ENCODE measurements at places on chromosomes 6 and 20. TPM values are rescaled to one million over a fixed set of nuclear protein-coding genes. Genes with fewer than 3 reads are reported as not detected.
A peak's percentile ranks its signal among the peaks of the same experiment; 100 is the strongest.

DNA sequence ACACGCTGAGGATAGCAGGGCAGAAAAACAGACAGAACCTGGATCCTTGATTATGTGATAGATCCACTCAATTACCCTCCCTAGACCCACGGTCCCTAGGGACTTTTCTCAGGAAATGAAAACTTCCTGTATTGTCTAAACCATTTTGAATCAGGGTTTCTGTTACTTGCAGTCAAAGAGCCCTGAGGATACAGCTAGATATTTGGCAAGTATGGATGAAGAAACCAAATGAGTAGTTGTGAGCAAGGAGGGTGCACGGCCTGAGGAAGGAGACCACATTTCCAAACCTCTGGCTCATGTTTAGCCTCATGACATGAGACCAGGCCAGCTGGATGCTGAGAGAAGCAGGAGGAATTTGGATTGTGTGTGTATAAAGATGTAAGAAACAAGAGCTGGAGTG is 91.6 kb downstream of the MRPL14 start:
- DNase-seq = no peak

DNA sequence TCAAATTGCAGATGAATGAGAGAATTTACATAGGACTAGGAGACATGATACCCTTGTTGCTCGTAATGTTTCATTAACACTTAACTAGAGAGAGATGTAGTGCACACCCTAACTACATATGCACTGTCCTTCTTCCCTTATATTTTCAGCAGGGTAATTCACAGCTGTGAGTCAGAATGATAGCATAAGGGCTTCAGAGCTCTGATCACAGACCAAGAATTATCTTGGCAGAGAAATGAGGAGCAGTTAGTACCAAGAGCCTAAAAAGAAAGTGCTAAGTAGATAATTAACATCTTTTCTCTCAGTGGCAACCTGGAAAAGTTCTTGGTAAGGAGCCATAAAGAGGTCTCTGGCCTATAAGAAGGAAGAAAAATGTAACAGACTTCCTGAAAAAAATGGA is 35.8 kb downstream of the GRIK2 start:
- no peak for DNase-seq

DNA sequence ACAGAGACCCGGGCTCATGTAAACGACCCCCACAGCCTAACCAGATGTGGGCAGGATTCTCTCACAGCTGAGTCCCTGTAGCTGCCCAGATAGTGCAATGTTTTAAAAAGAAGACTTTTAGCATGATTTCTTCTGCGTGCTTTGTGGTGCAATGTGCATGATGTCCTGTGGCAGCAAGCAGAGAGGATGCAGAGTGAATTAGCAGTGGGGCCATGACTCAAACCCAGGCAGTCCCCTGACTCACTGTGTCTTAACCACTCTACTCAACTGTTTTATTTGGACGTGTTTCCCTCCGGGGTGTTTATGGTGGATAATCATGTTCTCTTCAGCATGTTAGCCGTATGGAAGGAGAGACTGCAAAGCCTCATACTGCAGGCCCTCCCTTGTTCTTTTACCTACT is 247.9 kb downstream of the SLC24A3 start:
- DNase-seq = no peak

DNA sequence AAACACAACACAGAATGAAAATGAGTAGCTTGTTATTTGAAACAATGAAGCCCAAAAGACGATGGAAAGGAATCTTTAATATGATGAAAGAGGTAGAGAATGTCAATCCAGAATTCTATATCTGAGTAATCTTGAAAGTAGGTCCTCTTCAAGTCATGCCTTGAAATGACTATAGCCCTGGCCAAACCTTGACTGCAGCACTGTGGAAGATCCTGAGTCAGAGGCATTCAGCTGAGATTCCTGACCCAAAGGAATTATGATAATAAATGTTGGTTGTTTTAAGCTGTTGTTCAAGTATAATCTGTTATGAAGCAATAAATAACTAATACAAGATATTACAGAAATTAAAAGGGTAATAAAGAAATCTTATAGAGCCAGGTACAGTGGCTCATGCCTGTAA is 64.8 kb downstream of the IBTK start:
- DNase-seq = no peak

- no peak for DNase-seq
Measured at GRCh38 chr6:16765235-16765634, 4.0 kb upstream of the ATXN1 start.

Gene JPH2
- total RNA-seq = not detected

DNA sequence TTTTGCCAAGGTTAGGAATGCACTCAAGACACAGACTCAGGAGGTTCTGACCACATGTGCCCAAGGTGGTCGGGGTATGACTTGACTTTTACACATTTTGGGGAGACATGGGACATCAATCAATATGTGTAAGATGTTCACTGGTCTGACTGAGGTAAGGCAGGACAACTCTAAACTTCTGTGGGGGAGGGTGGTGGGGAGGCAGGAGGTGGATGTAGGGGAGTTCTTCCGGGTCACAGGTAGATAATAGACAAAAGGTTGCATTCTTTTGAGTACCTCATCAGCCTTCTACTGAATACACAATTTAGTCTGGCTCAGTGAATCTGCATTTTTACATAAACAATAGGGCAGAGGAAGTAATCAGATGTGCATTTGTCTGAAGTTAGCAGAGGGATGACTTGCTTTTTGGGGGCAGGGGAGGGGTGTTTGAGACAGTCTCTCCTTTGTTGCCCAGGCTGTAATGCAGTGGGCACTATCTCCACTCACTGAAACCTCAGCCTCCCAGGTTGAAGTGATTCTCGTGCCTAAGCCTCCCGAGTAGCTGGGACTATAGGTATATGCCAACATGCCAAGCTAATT is 10.9 kb downstream of the ECHDC1 start:
- no peak for DNase-seq

DNA sequence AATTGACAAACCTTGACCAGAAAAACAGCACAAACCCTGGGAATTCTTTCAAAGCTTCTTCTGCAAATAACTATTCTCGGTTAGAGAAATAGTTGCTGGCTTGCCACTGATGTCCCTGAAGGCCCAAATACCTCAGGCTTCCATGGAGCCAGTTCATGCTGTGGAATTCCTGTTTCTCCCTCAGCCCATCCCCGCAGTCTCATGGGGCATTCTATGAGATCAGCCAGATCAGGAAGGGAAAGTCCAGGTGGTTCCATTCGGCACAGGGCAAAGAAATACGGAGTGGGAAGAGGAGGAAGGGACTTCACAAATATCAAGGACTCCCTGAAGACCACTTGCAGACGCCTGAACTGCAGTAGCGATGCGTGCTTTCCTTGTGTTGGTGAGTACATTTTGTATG is 63.3 kb downstream of the MYLK4 start:
- no peak for DNase-seq

GRCh38 chr6:111011360-111012142 is 29.7 kb downstream of the RPF2 start:
- peak; percentile 23 for DNase-seq

- no peak for DNase-seq
Measured at GRCh38 chr6:52529311-52529710, 47.5 kb downstream of the TRAM2 start.

Gene CST9
- not detected for total RNA-seq

DNA sequence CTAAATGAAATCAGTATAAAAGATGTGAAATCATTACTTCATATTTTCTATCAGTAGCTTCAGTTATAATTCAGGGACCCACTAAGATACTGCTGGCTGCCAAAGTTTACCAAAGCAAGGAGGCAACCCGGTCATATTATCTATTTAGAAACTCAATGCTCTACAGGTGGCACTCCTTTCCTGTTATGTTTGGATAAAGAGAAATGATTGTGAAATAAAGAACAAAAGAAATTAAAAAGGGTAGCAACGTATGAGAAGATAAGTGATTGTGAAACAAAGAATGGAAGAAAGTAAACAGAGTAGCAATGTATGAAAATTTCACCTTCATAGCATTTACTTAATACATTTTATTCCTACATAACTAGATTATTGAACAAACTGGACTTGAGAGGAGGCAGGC is 45.2 kb downstream of the RSPH3 start:
- no peak for DNase-seq

Gene C6orf58
- total RNA-seq = not detected

Gene DSP
- 0.02 TPM for total RNA-seq

DNA sequence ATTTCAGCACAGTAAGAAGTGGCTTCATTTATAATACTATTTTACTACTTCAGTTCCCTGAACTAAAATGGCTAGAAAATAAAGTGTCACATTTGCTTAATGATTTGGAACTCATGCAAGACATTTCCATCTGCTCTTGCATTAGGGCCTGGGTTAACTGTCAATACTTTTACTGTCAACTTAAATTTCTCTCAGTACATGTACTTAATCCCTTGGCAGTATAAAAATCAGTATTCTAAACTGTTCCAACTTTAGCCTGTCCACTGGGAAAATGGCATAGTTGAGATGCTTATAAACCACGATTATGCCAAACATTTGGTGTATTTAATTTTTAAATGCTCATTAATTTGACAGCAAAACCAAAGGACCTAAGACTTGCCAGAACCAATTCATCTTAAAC is 154.5 kb downstream of the ASCC3 start:
- DNase-seq = no peak

- DNase-seq = no peak
Measured at GRCh38 chr20:11677428-11677827, 240.3 kb upstream of the BTBD3 start.

Gene PRL
- total RNA-seq = not detected

GRCh38 chr6:152309648-152310047 is 327.5 kb downstream of the SYNE1 start:
- DNase-seq = no peak

Gene ZNF451
- 26.2 TPM for total RNA-seq

- DNase-seq = no peak
Measured at GRCh38 chr20:48819821-48820648, 7.8 kb downstream of the PREX1 start.

Gene SPATA25
- total RNA-seq = 0.12 TPM

- no peak for DNase-seq
Measured at GRCh38 chr6:122078481-122078880, 321.0 kb upstream of the HSF2 start.

DNA sequence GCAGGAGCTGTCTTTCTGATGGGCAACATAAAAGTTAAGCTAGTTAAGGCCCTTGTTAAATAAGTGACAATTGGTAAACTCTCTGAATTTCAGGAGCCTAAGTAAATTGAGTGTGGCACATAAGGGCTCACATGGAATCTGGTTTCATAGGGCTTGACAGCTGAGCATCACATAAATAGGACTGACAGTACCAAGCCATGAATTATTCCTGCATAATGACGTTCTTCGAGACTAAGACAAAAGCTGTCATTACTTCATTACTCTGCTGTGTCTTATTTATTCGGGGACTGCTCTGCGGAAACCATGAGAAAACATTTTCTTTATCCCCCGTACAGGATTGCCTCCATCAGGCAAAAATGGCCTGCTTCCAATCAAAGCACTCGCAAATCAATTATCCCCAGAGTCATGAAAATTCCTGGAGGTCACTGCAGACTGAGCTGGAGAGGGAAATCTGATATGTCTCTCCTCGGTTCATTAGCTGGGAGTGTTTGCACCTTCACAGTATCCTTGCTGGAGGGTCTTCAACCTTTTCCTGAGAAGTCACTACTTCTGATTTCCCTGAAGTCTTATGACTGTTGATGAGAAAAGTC is 311.4 kb downstream of the CDH26 start:
- no peak for DNase-seq

Gene CGA
- total RNA-seq = not detected

DNA sequence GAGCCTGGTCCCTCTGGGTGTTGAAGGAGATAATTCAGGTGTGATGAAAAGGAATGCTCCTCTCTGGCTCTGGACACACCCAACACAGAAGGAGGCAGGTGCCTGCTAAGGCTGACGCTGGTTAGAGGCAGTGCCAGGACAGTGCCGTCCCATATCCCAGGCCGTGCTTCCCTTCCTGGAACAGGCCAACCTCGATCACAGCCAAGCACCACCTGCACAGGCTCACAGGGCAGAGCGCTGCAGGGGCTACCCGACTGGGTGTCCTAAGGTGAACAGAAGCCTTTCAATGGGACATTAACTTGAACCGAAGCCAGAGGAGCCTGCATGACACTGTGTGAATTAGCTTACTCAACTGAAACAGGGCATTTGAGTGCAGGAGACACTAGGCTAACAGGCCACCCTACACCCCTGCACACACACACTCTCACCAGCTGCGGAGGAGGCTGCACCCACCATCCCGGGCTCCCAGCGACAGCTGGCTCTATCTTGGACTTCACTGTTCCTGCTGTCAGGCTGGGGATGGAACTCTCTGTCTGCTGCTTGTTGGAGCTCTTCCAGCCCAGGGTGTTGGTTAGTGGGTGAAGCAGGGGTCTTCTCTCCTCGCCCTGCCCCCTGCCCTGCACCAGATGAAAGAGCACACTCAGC is 347.2 kb downstream of the TAF4 start:
- DNase-seq = no peak

DNA sequence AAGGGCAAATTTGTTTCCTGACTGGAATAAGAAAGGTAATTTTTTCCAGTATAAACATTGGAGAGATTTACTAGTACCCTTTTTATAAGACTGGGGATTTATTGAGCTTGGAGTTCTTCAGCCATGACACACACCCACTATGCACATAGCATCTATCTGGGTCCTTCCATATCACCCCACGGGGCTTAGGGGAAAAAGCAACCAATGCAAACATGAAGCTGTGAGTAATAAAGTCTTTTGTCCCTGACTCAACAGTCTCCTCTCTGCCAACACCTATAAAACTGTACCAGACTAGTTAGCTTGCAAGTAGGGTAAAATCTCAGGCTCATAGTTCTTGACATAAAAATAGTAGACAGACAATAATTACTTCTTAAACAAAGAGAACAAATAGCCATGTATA is 23.4 kb downstream of the COL21A1 start:
- DNase-seq = no peak

DNA sequence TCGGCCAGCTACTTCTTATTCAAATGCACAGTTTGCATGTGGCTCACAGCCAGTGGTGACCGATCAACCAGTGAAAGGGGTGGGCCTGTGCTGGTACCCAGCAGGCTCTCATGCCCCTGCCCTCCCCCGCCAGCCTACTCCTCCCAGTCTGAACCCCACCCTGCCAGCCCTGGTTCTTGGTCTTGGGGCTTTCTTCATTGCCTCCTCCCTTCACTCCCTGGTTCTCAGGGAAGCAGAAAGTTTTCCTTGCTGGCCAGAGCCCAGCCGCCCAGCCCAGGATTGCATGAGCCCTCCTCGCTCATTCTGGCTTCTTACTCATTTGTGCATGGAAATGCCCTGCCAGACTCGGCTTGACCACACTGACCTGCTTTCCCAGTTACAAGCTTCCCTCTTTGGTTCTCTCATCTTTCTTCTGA is 40.8 kb downstream of the KCNK17 start:
- DNase-seq = no peak

GRCh38 chr6:6803180-6803977 is 214.9 kb downstream of the LY86 start:
- DNase-seq = no peak

- DNase-seq = no peak
Measured at GRCh38 chr20:50194422-50194830, 3.8 kb downstream of the CEBPB start.

All from H4 (cell line).